ENCODE measurements at places on chromosomes 12 and 14.

- DNase-seq: no peak
These were observed 18.3 kb downstream of the LHX5 start for GRCh38 chr12:113453330-113453729.

DNA sequence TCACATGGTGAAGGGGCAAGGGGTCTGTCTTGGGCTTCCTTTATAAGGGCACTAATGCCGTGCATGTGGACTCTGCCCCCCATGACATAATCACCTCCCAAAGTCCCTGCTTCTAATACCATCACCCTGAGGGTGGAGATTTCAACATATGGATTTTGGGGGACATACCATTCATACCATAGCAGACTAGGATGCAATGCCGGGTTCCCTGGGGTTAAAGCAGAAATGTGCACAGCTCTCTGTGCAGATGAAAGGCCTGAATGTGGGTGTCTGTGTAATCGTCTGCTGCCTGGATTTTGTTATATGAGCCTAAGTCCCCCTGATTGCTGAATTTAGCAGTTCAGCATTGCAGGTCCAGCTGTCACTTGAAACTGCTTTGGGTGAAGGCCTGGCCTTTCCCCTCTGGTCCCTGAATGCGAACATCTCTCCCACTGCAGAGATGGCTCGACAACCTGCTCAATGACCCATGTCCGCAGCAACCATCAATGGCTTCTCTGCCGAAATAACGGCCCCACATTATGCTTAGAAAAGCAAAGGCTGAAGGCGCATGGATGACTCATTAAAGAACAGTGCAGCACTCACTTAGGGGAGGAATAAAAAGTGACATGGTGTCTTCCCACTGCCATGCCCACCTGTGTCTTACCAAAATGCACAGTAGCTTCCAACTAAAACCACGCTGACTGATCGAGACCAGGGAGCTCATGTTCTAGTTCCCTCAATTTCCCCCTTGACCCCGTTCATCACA is 286.3 kb downstream of the DPF3 start:
- DNase-seq: no peak

- no peak for DNase-seq
These were observed 24.4 kb downstream of the IRF2BPL start for GRCh38 chr14:77003960-77004710.

- no peak for DNase-seq
These were observed 2.8 kb downstream of the TCP11L2 start for GRCh38 chr12:106305376-106305775.

- no peak for DNase-seq
These were observed 471 bp downstream of the MTRFR start for GRCh38 chr12:123233505-123234308.

DNA sequence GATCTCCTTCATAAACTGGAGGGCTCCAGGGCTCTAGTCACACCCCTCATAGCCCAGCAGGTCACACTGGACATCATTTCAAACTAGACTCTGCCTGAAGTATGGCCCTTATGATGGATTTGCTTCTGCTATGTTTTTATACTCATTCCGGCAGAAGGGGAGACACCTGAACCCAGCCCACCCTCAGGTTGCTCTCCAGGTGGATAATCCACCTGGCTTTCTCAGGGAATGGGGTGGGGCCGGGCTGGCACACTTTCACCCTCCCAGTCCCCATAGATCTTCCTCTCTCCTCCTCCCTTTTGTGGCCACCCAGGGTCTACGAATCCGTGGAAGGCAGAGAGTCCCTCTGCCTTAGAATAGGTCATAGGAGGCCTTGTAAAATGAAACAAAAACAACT is 9.8 kb upstream of the KRT73 start:
- DNase-seq: no peak

- no peak for DNase-seq
These were observed 3.6 kb upstream of the KRT6A start for GRCh38 chr12:52496590-52497071.

DNA sequence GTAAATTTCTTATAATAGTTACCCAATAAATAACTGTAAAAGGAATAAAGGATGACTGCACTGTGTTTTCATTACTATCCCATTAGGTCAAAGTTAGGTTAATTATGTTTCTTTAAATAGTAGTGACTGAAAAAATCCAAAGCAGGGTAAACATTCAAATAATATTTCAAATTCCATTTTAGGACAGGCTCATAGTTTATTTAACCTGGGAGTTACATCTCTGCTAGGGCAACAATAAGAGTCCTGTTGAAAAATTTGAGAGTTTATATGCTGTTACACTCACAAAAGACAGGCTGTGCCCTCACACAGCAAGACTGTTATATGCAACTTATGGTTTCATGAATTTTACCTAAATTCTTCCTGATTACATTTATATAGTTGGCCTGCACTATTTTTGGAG is 8.0 kb downstream of the ERP27 start:
- DNase-seq: no peak

- DNase-seq: no peak
These were observed 244.0 kb upstream of the DAAM1 start for GRCh38 chr14:58944343-58944967.

GRCh38 chr14:82694820-82695219 is 1161.2 kb upstream of the SEL1L start:
- no peak for DNase-seq

DNA sequence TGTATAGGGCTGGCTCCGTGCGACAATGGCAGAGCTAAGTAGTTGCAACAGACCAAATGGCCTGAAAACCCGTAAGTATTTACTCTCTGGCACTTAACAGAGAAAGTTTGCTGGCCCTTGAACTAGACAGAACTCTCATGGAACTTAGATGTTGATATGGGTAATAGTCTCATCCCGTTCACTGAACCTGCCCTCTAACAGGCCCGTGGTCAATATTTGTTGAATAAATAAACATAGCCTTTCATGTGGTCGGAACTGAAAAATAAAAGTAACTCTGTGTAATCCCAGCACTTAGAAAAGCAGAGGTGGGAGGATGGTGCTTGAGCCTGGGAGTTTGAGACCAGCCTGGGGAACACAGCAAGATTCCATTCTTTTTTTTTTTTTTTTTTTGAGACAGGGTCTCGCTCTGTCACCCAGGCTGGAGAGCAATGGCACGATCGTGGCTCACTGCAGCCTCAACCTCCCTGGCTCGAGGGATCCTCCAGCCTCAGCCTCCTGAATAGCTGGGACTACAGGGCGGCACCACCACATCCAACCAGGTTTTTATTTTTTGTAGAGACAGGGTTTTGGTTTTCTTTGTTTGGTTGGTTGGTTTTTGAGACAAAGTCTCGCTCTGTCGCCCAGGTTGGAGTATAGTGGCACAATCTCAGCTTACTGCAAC is 29.7 kb downstream of the KDM2B start:
- DNase-seq: no peak

DNA sequence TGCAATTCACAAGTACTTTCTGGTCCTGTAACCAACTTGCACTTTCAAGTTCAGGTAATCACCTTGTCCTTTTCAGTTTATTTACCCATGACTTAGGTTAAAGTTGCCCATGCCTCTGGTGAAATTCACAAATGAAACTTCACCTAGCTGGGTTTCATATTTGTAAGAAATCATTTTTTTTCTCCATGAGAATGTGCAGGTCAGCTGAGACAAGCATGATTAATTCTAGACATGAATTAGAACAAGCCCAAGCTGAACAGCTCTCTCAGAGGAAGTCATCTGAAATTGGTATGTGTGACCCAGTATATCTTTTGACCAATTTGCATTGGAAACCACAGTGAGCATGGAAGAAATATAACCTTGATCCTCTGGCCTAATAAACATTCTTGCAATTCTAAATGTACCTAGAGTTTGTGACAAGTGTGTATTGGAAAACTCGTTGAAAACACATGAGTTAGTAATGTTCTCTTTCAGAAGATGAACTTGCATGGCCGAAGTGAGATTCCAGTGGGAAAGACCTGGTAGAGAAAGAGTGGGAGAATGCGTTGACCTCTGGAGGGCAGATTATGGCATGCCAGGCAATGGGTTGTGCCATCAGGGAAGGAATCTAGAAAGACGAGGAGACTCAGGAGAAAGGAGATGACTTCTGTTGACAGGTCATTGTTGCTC is 486.5 kb downstream of the ZFP36L1 start:
- no peak for DNase-seq

- no peak for DNase-seq
These were observed 13.0 kb upstream of the OR6J1 start for GRCh38 chr14:22656945-22657731.

DNA sequence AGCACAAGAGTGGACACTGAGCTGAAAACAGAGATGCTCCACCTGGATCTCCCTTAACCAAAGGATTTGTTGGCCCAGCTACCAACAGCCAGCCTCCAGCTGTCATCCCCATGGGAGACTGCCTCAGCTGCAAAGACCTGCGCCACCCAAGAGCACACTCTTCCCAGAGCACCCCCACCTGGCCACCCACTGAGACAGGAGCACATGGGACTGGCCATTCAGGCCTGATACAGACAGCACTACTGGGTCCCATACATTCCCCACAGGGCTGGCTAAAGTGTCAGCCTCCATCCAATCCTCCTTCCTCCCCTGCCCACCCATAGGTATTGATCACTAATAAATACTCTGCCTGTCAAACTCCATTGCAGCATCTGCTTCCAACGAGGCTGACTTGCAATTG is 241.5 kb downstream of the BCL11B start:
- no peak for DNase-seq

- no peak for DNase-seq
These were observed 749 bp downstream of the AKAP3 start for GRCh38 chr12:4648104-4648500.

DNA sequence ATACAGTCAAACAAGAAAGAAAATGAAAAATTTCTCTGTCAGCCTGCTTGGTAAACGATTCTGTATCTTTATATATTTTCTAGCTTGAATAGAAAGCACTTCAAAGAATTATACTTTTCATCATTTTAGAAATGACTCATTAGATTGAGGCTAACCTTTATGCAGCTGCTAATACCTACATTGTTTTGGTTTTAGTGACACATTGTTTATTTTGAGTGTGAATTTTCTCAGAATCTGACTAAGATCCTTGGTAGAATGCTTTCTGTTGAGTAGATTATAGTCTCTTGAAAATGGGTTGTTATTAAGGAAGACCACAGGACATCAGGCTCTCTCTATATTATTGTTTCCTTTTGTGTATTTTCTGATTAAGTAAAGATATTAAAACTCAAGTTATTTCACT is at the start of gene PMCH:
Gene PMCH (minus strand): TSS at position 45 of the 400 bp plus-strand sequence. CDS start 63 bp downstream, outside the sequence.
- DNase-seq: no peak

GRCh38 chr14:63051301-63051700 is 6.0 kb upstream of the KCNH5 start:
- DNase-seq: no peak

DNA sequence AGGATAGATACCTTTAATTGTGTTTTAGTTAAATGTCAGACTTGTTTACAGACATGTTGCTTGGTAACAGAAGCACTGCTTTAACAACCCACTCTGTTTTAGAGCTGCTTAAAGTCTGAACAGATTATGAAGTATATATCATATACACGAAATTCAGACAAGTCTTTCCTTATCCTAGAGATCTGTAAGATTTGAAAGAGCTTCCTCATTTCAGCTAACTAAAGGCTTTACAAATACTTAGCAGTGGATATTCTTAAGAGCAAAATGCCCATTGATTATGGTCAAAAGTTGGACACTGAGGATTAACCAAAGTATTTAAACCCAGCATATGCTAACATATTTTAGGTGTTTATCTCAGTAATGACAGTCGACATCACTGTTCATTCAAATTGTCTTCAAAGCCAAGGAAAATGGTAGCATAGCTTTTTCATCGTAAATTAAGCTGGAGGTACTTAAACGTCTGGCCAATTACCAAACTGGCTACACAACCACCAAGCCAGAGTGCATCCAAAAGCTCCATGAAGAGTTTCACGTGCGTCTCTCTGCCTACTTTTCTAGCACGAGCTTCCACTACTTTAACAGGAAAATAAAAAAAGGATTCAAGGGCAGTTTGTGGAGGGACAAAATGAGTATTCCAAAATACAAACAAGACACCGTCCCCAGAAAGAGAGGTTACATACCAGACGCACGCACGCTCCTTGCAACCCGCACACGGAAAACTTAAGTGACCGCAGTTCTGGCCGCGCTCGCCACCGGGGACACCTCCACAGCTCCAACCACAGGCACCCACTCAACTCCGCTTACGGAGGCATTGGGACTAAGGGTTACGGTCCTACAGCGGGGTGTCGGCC is 565 bp downstream of the CEP83 start:
- no peak for DNase-seq

- DNase-seq: no peak
These were observed 5.5 kb downstream of the SETD3 start for GRCh38 chr14:99475179-99475578.

DNA sequence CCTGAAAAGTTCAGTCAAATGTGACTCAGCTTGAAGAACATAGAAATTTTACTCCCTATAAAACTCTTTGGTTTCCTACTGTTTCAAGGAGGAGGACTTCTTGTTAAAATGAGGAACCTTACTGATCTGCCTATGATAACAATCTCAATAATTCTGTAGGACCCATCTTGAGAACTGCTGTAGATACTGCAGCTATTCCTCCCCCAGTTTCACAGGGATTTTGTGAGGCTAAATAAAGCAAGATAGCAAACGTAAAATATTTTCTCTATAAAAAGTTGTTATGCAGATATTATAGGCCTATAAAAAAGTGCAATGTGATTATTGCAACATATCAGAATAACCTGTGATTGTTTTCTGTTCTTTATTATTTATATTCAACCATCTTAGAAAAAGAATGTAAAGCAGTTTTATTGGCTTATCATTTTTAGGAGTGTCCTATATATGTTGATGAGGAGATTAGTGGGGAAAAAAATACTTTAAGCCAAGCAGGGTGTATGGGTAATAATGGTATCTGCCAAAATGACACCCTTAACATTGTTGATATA is 12.1 kb downstream of the CLEC14A start:
- no peak for DNase-seq

GRCh38 chr12:22821985-22822384 is 197.0 kb downstream of the ETNK1 start:
- no peak for DNase-seq

- no peak for DNase-seq
These were observed 33.1 kb upstream of the COL2A1 start for GRCh38 chr12:48037267-48037915.

GRCh38 chr14:85482552-85482951 is 47.4 kb upstream of the FLRT2 start:
- DNase-seq: no peak

- DNase-seq: no peak
These were observed 419.7 kb downstream of the ATP23 start for GRCh38 chr12:58361056-58361455.
